Activated CD8-positive, alpha-beta memory T cell treated with anti-CD3 and anti-CD28 coated beads, Interleukin-2, amount 50 U/mL, for 48 hours (primary cell): ENCODE measurements at places on chromosomes 3 and 15.

GRCh38 chr3:123275691-123276090 is 73.9 kb downstream of the SEC22A start:
- DNase-seq, result no peak

DNA sequence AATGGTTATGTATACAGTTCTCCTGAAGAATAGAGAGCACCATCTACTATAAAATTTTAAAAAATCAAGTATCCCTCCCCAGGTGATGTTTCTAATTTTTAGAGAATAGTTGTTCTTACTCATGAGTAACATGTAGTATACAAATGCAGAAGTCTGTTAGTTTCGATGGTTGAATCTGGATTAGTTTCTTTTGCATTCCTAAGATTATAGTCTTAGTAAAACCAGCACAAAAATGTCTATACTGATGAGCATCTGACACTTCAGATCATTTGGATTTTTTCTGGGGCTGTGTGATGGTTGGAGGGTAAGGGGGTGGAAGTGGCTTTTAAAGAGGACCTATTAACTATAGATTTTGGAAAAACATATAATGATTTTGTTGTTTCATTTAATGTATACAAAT is 167.3 kb upstream of the SGO1 start:
- DNase-seq, result no peak

GRCh38 chr15:84699538-84700191 is 16.3 kb downstream of the SEC11A start:
- DNase-seq, result no peak

GRCh38 chr3:48425281-48425812 is 4.5 kb downstream of the PLXNB1 start:
- DNase-seq, result no peak
